A172 (cell line): ENCODE measurements at places on chromosomes 4 and X.

DNA sequence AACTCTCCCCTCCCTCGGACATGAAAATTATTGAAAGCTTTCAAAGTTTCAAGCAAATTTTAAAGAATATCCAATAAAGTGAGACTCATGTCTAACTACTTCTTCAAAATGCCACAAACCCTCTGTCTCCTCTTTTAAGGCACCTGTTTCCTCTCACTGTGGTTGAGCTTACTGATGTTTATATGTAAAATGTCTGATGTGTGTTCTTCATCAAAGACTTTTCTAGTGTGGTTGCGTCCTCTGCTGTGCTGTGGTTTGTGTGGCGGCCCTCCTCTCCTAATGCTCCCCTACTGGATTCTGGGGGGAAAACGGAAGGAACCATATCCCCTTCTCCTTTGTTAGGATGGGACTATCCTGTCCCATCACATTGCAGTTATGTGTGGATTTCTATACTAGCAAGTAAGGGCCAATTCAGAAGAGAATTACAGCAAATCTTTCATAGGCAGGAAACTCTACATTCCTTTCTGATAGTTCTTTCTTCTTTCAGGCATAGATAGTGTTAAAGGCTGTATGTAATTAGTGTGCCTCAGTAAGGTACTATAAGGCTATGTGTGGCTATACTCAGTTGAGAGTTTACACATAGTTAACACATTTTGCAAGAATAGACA is 221.0 kb upstream of the GPRIN3 start:
- DNase-seq = no peak

DNA sequence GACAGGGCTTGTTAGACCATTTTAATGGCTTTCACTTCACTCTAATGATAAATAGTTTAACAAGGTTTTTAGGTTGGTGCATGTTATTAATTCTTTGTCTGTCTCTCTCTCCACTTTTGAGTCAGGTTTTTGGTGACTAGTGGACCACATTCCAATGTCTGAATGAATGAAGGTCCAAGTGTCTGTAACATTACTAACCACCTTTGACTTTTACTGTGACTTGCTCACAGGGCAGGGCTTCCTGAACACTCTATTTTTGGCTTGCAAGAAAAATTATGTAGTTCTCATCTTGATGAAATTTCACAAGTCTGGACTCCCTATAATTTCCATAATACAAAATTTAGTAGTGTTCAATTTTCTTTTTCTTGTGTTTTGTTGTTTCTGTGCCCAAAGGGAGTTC is 78.9 kb upstream of the BMPR1B start:
- no peak for DNase-seq

GRCh38 chr4:77473509-77473908 is 132.1 kb upstream of the CXCL13 start:
- DNase-seq = no peak

DNA sequence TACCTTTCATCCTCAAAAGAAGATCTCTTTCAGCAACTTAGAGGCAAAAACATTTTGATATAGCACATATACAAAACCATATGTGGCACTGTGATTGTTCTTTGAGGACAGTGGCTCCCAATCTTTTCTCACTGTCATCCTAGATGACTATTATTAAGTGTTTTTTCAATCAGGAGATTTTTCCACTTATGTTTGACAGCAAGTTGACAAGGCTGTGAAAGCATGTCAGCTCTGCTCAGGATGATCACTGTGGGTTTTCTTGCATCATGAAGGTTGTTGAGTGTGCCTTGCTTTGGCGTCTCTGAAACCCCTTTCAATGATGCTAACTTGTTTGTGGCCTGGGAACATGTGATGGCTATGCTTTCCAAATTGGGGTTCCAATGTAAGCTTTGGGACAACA is 20.2 kb upstream of the NSUN7 start:
- DNase-seq = no peak

DNA sequence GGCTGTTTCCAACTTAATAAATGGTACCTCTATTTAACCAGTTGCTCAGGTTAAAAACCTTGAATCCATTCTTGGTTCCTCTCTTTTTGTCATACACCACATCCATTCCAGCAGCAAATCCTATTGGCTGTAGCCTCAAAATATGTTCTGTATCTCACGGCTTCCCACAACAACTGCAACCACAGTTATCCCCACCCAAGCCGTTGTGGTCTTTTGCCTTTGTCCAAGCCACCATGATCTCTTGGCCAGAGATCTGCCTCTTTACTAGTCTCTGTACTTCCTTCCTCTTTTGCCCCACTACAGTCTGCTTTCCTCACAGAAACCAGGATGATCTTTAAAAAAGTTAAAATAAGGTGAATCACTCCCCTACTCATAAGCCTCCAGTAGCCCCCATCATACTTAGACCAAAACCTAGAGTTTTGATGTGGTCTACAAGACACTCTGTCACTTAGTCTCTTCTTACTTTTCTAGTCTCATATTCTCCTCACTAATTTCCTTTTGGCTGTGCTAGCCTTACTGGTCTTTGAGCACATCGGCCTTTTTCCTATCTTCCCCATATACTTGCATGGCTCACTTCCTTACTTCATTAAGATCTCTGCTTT is 10.3 kb downstream of the MAOA start:
- no peak for DNase-seq

GRCh38 chr4:99209671-99210070 is 9.4 kb downstream of the ADH6 start:
- DNase-seq = no peak

GRCh38 chr4:2785613-2786012 is 7.3 kb upstream of the SH3BP2 start:
- no peak for DNase-seq

DNA sequence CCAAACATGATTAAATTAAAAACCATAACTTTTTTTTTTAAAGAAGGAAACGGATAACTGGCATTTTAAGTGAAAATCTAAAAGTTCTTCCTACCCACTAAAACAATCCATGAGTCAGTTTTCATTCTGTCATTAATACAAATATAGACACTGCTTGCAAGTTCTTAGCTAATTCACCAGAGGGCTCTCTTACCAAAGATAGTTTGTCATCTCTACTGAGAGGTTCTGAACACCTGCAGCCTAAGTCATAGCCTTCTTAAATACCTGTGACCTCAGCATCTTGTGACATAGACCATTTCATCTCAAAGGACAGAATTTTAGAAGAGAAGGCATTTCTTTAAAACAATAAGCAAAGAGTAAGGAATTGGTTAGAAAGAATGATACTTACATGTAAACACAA is 65.3 kb upstream of the FAM120C start:
- peak; percentile 31 for DNase-seq

DNA sequence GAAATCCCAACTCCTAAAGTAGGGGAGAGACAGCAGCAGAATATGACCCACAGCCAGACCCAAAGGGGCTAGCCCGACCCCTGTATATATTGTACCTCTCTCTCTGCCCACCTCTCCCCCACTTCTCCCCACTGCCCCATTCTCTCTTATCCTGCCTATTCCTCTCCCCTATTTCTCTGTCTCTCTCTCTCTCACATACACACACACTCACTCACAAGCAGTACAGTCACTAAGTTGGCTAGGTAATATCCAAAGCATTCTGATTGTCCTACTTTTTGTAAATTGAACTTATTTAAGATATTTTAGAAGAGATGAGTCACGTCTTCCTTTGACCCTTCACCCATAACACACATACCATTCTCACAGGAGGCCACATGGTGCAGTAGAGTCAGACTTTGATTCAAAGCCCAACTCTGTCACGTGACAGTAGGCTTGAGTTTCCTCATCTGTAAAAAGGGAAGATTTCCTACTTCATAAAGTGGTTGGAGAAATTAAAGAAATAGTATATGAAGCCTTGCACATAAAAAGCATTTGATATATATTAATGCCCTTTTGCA is 29.5 kb downstream of the SRPX2 start:
- DNase-seq = peak; percentile 0

GRCh38 chrX:5674036-5674435 is 554.6 kb downstream of the NLGN4X start:
- no peak for DNase-seq

DNA sequence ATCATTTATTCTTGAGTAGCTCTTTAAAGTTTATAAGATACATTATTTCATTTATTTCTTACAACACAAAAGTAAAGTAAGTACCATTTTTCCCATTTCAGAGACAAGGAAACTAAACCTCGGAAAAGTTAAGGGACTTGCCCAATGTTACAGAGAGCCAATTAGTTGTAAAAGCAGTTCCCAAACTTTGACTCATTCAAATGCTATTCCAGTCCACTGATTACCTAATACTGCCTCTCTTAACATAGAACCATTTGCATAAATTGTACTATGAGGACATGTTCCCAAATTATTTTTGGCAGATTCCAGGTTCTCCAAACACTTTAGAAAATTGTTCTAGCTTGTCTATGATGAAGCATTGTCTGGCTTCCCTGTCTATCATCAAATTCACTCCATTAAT is 45.6 kb upstream of the GRIA3 start:
- DNase-seq = no peak

DNA sequence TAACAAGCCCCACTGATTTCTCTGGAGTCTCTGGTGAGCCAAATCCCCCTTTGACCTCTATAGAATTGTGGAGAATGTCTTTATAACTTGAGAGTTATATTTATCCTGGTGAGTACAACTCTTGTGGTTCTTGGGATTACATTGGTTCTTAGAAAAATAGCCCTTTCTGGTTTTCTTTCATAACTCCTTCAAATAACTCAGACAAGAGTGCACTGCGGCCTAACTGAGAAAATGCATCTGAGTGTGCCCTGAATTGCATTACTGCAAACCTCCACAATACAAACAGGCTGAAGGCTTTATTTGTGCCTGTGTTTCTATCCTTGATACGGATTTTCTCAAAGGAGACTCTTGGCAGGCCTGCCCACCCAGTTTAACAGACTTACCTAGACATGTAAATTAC is 2.7 kb downstream of the BEX3 start:
- no peak for DNase-seq

DNA sequence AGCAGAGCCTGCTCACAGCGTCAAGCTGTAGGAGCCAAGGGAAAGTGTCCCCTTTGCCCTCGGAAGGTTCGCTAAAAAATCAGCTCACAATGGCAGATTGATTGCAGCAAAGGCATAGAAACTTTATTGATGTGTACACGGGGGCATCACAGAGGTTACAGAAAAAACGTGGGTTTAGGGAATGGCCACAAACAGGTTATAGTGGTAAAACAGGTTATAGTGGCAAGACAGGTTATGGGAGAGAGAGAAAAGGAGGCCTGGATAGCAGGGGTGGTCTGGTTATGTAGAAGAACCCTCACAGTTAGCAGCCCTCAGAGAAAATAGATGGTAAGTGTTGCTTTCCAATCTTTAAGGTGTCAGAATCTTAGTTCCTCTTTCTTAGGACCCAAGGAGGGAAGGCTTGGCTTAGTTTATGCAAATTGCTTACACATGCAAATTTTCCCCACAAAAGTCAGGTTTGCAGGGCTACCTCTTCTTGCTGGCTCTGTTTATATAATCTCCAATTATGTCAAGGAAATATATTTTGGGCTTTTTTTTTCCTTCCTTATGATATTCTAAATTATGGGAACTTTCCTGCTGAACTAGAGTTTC is 113.7 kb downstream of the BMP15 start:
- no peak for DNase-seq

DNA sequence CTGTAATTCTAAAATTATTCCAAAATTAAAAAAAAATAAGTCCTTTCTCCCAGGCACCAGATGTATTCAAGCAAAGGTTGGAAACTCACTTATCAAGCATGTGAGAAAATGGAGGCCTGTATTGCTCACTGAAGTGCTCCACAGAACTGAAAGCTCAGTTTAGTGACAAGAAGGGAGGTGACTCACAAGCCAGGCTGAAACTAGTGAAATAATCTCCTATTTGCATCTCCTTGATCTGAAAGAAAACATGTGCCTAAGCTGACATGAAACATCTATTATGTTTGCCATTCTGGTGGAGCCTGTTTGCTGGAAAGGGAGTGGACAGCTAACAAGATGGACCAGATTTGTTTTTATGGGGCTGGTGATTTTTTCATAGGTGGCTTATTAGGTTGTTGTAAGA is 54.0 kb upstream of the AMELX start:
- peak; percentile 34 for DNase-seq

GRCh38 chr4:88981993-88982392 is 75.0 kb downstream of the FAM13A start:
- no peak for DNase-seq

GRCh38 chr4:42646013-42646784 is 10.7 kb downstream of the ATP8A1 start:
- no peak for DNase-seq

DNA sequence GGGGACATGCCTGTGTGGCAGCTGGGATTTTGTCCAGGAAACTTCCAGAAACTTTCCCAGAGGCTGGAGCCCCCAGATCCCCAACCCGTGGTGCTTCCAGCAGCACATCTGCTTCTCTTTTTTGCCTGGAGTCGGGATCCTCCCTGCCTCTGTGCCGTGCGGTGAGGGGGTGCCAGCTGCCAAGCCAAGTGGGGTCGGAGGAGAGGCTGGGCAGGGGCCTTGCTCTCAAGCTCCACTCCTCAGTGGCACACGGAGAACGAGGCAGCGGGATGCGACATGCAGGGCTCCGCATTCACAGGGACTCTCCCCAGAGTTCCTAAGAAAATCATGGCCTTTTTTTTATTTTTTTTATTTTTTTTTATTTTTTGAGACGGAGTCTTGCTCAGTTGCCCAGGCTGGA is 120.7 kb downstream of the PSAPL1 start:
- DNase-seq = no peak

GRCh38 chrX:40460926-40461325 is 119.8 kb upstream of the ATP6AP2 start:
- no peak for DNase-seq

- DNase-seq = no peak
Measured at GRCh38 chr4:140152751-140153418, 1.1 kb downstream of the MAML3 start.

DNA sequence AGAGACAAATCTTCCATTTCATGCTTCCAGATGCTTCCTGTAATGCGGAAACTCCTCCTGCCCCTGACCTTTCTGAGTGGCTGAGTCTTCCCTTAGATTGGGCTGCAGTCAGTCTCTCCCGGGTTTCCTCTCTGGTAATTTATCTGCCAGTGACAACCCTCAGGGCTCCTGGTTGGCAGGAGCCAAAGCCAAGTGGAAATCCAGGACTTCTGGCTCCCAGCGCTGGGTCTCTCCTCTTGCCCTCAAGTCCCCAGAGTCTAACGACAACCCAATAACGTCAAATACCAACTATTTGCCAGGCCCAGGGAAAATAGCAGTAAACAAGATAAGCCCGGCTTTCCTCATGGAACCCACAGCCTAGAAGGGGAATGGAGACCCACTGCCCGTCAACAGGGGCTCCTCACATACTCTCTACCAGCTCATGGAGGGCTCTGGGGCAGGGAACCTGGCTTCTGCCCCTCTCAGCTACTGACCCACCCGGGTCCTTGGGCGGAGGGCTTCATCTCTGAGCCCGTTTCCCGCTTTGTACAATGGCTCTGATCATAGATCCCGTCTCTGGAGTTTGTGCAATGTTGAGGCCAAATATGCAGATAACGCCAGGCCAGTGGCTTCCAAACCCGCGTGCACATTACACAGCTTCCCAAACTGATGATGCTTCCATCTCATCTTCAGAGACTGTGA is 1.1 kb upstream of the TBC1D14 start:
- DNase-seq = no peak

GRCh38 chr4:70849291-70849690 is 9.6 kb upstream of the GRSF1 start:
- DNase-seq = no peak

GRCh38 chr4:153976954-153977353 is 188.1 kb upstream of the SFRP2 start:
- no peak for DNase-seq

GRCh38 chrX:96405842-96406241 is 278.8 kb upstream of the DIAPH2 start:
- no peak for DNase-seq

GRCh38 chr4:122845760-122846159 is 19.1 kb downstream of the FGF2 start:
- no peak for DNase-seq

GRCh38 chrX:51215266-51215665 is 117.4 kb upstream of the NUDT10 start:
- no peak for DNase-seq
